ENCODE measurements at places on chromosomes 16 and 17.

- DNase-seq: no peak
Measured at GRCh38 chr17:71113347-71113746, 944.0 kb downstream of the KCNJ2 start.

DNA sequence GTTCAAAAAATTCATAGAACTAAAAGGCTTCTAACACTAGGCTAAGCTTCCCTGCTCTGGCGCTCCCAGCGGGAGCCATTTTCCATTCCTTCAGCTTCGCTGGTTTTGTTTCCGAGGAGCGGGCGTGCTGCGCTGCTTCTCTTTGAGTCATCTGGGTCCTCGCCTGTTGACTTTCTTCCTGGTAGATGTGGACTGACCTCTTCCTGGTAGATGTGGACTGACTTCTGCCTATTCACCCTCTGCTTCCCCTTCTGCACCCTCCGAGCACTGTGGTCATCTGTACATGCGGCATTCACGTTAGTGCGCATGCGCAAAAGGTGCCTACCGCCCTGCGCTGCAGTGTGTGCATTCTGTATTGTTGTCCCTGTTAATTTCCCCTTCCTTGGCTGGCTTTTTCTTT, 40.8 kb upstream of the SEC14L1 start:
- DNase-seq: peak; percentile 84

DNA sequence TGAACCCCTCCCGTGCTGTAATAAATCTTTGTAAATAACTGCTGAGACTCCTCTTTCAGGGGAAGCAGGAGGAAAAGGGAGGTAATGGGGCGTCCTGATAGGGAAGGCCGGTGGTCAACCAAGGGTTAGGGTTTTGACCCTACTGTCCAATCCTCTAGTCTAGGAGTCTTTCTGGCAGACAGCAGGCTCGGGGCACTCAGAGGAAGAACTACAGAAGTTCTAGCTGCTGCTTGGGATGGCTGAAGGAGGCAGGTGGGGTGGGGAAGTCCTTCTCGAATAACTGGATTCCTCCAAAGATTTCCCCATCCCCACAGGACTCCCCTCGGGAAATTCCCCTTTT, 387 bp upstream of the STARD3 start:
- no peak for DNase-seq

DNA sequence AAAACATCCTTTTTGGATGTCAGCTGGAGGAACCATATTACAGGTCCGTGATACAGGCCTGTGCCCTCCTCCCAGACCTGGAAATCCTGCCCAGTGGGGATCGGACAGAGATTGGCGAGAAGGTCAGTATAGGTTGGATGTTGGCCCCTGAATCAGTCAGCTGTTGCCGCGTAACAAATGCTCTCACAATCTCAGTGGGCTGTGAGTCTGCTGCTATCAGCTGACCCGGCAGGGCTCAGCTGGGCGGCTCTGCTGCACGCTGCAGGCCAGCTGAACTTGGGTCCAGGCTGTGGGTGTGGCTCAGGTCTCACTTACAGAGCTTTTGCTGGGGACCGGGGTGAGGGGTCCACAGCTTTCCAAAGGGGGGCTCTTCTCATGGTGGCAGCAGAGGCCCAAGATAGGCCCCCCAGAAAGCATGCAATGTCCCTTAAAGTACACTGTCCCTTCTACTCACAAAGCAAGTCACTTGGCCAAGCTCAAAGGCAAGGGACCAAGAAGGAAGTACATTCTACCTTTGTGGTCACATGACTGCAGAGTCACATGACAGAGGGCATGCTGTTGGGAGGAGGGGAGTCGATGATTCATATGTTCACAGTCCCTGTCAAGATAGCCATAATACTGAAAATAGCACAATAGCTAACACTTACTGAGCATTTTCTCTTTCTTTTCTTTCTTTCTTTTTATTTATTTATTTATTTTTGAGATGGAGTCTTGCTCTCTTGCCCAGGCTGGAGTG, 134.2 kb downstream of the ABCC1 start:
- no peak for DNase-seq

- no peak for DNase-seq
Measured at GRCh38 chr17:37607637-37608331, 1.4 kb downstream of the SYNRG start.

GRCh38 chr17:34703533-34703932, 124.2 kb downstream of the TMEM132E start:
- peak; percentile 30 for DNase-seq

DNA sequence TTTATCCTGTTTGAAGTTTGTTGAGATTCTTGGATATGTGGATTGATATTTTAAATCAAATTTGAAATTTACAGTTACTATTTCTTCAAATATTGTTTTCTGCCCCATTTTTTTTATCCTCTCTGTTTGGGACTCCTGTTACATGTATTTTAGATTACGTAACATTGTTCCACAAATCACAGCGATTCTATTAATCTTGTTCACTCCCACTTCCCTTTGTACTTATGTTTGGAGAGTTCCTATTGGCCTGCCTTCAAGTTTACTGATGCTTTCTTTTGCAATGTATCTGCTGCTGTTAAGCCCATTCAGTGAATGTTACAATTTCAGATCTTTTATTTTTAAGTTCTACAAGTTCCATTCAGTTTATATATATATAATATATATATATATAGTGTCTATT, 288.3 kb upstream of the TNRC6C start:
- no peak for DNase-seq

DNA sequence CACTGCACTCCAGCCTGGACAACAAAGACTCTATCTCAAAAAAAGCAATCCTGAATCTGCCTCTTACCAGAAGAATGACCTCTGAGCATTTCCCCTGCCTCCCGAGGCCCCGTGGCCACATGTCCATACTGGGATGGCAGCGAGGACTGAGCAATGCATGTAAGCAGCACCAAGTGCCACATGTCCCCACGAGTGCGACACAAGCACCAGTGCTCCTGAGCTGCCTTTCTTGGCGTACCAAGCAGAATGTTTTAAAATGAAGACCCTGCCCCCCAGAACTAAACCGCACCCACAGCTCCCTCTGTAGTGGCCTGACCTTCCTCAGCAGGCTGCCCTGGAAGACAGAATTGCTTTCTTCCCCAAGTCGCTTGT, 373.3 kb downstream of the SLC39A11 start:
- no peak for DNase-seq

DNA sequence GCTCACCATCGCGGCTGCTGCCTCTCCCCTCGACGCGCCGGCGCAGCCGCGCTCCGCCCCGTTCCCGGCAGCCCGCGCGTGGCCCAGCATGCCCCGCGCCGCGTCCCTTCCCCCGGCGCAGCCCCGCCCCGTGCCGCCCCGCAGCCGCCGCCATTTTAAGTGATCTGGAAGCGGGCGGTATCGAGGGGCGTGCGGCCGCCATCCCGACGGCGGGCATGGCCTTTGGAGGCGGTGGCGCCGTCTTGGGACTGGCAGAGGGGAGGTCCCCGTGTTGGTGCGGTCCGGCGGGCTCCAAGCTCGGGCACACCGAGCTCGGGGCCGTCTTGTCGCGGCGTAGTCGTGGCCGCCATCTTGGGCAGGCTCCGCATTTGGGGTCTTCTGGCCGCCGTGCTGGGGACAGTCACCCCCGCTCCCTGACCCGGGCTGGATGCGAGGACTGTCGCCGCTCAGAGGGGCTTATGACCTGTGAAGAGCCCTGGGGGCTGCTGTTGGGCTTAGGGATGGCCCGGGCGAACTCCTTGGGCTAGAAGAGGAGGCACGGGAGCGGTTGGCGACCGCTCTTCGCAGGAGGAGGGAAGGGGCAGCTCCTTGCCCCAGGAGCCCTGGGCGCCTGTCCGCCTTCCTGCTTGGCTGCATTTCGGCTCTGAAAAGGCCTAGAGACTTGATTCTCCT, at the start of gene ELOB:
TSS of gene ELOB (minus strand) at position 50 of the 672 bp plus-strand sequence. CDS start at position 9, 41 bp downstream.
- DNase-seq: peak; percentile 75

- DNase-seq: no peak
Measured at GRCh38 chr17:70604854-70605253, 435.5 kb downstream of the KCNJ2 start.

DNA sequence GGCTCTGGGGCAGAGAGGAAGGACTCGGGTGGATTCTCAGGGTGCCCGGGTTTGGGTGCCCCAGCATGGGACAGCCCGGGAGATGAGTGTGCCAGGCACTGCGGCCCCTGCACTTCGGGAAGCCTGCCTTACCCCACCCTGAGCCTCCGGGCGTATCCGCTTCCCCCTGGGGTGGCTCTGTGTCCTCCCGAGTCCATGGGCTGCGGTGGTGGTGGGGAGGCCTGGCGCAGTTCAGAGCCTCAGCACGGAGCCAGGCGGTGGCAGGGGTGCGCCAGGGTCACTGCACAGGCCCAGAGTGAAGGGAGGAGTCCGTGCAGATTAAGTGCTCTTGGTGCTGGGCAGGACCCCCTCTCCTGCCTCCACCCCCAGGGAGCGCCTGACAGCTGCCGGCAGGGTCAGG, 20.7 kb downstream of the MYBBP1A start:
- peak; percentile 64 for DNase-seq

- no peak for DNase-seq
Measured at GRCh38 chr16:9556949-9557665, 465.7 kb downstream of the HAPSTR1 start.

DNA sequence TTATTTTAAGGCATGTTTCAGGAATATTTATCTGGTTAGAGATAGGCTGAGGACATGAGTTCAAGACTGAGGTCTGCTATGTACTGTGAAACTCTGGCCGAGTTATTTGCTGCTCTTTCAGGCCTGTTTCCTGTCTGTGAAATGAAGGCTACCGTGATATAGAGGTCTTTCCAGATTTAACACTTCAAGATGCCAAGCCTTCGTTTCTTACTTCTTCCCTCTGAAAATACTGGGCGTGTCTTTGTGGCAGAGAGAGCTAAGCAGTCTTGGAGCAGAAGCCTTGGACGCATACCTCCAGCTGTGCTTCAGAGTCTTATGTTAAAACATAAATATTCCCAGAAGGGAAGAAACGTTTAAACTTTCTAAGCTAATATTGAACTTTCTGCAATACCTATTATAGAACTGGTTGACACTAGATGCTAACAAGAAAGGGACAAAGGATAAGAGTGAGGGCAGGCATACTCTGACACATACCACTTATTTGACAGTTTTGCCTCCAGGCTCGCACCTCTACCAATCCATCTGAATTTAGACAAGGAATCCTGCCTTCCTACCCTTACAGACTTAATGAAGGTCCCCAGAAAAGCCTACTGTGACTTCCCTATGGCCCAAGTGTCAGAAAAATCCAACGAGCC, 17.5 kb downstream of the WIPI1 start:
- DNase-seq: no peak

DNA sequence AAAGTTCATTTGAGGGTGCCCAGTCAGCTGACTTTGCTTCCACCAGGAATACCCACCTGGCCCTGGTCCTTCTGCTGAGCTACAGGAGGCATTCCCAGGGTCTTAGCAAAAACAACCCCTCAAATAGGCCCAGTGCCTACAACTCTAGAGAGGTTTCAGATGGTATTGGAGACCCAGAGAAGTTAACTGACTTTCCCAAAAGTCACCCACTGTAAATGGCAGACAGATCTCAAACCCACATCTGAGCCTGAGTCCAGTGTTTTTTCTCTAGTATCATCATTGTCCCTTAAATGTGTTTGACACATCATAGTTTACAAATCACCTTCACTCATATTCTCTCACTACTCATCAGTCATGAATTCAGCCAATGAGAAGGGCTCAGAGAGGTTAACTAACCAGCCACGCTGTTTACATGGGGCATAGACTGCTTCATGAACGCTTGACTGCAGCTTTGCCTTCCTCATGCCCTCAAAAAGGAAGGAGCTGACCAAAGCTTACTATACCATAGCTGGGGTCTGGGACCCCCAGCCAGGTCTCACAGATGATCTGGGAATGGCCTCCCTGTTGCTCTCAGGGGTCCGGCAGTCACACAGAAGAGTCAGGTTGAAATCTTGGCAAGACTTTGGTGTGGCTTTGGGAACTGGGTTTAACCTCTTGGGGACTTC, 3.7 kb downstream of the PHOSPHO1 start:
- DNase-seq: no peak

- DNase-seq: no peak
Measured at GRCh38 chr17:15922586-15922985, 22.3 kb upstream of the ADORA2B start.

DNA sequence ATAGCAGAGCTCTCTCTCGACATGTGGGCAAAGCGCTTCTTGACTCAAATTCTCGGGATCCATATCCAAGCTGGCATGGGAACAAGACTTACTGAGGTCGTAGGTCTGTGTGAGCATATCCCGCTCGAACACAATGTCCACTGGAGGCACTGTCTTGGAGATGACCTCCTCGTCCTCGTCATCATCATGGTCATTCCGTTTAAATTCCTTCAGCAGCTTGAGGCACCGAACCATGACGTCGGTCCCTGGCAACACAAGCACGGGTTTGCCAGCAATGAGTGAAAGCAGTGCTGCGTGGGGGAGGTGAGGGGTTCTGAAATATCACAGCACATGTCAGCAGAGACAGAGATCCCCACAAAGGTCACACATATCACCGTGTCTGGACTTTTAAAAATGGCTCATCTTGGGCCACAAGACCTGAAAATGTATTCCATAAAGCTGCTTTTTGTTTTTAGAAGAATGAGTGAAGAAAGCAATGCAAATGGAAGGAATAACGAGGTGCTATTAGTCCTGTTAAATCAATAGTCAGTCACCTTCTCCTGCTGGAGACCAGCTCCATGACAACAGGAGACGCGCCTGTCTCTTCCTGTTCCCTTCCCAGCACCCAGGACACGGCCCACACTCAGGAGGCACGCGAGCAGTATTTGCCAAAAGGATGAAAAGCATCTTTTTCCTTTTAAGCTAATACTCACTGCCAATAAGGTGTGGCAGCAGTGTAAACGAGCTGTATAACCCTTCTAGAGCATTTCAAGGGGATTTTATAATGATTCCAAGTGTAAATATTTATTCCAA, 37.9 kb downstream of the GTF3C1 start:
- peak; percentile 55 for DNase-seq

DNA sequence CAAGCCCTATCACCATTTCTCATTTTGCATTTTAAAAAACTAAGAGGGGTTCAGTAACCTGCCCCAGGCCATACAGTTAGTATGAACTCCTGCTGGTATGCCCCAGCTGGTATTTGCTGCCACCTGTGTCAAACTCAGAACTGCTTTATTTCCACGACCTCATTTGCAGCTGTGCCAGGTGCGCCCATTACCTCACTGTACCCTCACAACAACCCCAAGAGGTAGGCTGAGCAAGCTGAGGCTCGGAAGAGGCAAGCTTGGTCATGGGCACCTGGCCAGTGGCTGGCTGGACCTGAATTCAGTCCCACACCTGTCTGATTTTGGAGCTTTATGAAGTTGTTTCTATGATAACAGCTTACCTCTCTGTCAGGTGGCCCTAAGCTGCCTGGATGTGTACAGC, 7.6 kb downstream of the EPN2 start:
- DNase-seq: no peak

DNA sequence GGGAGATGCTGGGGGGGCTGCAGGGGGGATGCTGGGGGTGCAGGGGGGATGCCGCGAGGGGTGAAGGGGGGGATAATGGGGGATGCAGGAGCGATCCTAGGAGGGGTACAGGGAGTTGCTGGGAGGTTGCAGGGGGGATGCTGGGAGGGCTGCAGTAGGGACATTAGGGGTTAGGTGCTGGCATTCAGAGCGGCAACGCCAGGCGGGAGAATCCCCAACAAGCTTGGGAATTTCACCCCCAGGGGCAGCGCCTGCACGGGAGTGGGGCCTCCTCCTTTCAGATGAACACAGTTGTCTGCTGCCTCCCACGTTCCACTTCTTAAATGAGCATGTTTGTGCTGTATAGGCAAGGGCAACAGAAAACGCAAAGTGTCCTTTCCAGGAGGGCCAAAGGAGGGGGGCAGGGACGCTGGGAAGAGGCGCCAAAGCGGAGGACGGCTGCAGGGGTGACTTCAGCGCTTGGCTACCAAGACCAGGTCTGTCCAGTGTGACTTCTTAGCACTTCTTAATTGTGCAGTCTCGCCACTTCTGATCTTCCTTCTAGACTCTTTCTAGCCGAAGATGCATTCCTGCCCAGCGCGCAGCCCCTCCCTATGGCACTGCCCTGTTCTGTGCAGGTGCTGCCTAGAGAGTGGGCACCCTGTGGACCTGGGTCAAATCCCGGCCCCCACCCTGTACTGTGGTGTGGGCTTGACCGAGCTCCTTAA, 2.0 kb upstream of the SLC6A4 start:
- no peak for DNase-seq

Data from Ammon's horn (tissue), 1 donor.